Adipose tissue (tissue), 3 donors: ENCODE measurements at places on chromosomes 5 and 9. TPM values are rescaled to one million over a fixed set of nuclear protein-coding genes. Genes with fewer than 3 reads are reported as not detected.

Gene SETX
- 9.0 TPM for polyA plus RNA-seq

Gene JAKMIP2
- polyA plus RNA-seq, result 0.23 TPM

Gene POLR1E
- 29.2 TPM for polyA plus RNA-seq

Gene LHX3
- not detected for polyA plus RNA-seq

Gene SPATA31E1
- polyA plus RNA-seq, result not detected
